ENCODE measurements at places on chromosomes 4 and X.

DNA sequence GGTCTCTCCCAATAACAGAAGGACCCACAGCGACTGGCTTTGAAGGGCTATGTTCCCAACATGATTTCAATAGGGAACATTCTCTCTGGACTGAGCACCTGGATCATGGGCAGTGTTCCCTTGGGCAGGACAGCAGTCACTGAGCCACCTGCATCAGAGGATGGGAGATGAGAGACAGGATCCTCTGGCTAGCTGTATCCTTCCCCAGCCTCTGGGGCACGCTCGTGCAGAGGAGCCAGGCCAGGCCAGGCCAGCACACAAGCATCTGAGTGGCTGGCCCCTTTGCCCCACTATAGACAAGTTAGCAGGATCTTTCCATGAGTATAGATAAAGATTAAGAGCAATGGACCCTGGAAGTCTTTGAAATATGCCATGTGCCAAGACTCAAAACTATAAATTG lies 66.3 kb downstream of the NEUROG2 start:
- DNase-seq = no peak

- peak; percentile 0 for DNase-seq
Observed at GRCh38 chrX:23435575-23435974, 100.9 kb downstream of the PTCHD1 start.

- no peak for DNase-seq
Observed at GRCh38 chrX:145729635-145730034, 88.0 kb upstream of the SLITRK2 start.

GRCh38 chrX:123518791-123519190 lies 214.1 kb downstream of the THOC2 start:
- DNase-seq = no peak

- peak; percentile 19 for DNase-seq
Observed at GRCh38 chr4:53313510-53313909, 52.4 kb downstream of the SCFD2 start.

GRCh38 chr4:8175686-8176085 lies 17.1 kb upstream of the ABLIM2 start:
- no peak for DNase-seq

DNA sequence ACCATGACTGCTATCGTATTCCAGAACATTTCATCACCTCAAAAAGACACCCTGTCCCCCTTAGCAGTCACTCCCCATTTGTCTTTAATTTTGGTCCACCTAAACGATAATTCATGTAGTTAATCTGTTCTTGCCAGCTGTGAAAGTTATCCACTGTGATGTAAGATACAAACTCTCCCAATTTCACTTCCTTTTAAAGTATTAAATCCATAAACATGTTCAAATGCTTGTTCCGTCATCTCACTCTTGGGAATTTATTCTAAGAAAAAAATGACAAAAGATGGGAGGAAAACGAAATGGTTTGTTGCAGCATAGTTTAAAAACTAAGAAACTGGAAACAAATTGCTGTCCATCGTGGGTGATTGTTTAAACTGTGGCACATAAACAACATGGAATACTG lies 53.7 kb upstream of the IRF2 start:
- no peak for DNase-seq

- no peak for DNase-seq
Observed at GRCh38 chrX:132748909-132749308, 209.5 kb downstream of the HS6ST2 start.

- DNase-seq = no peak
Observed at GRCh38 chr4:30122711-30123110, 597.5 kb upstream of the PCDH7 start.

GRCh38 chrX:86051741-86052140 lies 4.4 kb upstream of the CHM start:
- DNase-seq = no peak

DNA sequence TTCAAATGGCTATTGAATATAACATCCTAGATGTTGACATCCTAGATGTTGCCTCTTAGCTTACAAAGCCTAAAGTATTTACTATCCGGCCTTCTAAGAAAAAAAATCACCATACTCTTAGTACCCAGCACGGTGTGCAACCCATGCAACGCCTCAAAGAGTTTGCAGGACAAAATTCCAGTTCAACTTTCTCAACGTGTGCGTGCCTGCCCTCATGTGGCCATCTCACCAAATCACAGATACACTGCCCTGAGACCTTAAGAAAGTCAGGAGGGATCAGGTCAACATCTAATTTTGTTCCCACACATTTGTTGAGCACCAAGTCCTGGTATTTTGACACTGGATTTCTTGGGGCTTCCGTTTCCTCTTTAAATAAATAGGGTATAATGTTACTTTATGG lies 68.3 kb downstream of the CRMP1 start:
- DNase-seq = peak; percentile 82

GRCh38 chrX:39551762-39552161 lies 546.0 kb downstream of the BCOR start:
- DNase-seq = peak; percentile 27

DNA sequence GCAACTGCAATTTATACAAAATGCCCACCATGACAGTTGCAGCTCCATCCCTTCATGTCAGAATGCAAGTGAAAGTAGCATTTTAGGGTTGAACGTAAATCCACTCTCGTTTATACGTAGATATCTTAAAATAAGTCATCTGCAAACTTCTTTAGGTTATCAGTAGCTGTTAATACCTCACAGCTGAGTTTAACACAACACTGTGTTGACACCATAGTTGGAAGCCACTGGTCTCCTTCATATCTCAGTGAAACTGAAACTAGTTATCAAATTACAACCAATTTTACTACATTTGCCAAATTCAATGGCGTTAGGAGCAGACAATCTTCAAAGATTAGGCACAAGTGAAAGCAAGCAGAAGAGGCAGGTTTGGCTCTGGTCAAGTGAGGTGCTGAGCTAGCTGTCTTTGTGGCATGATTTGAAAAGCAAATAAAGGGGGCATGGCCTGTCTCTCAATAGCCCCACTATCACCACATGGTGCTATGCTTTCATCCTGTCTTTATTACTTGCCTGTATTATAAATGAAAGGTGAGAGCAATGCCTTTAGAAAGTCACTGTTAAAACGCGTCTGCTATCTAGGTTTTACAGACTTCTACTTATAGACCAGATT lies 12.3 kb downstream of the PPP3CA start:
- DNase-seq = no peak

GRCh38 chrX:124300405-124300804 lies 32.1 kb upstream of the TEX13D start:
- no peak for DNase-seq

DNA sequence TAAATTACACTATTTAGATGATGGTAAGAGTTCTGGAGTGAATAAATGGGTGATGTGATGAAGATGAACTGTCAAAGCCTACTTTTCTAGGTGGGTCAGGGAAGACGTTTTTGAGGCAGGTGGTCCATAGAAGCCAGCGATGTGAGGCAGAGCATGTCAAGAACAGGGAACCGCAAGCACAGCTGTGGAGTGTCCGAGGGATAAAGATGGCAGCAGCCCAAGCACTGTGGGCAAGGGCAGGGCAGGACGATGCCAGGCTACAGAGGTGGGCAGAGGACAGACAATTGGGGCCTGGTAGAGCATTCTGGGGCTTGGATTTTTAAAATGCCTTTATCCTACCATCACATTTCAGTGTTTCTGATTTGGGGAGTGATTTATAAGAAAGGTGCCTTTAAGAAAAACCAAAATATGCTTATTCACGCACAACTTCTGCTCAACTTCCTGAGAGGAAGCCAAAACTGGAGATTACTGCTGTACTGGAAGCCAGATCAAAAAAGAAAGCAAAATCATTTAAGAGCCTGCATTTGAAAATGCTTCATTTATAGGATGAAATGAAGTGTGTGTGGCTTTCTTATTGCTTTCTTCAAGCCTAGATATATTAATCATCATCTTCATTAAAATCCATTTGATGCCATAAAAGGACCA lies 119.0 kb upstream of the WDR17 start:
- DNase-seq = peak; percentile 70

DNA sequence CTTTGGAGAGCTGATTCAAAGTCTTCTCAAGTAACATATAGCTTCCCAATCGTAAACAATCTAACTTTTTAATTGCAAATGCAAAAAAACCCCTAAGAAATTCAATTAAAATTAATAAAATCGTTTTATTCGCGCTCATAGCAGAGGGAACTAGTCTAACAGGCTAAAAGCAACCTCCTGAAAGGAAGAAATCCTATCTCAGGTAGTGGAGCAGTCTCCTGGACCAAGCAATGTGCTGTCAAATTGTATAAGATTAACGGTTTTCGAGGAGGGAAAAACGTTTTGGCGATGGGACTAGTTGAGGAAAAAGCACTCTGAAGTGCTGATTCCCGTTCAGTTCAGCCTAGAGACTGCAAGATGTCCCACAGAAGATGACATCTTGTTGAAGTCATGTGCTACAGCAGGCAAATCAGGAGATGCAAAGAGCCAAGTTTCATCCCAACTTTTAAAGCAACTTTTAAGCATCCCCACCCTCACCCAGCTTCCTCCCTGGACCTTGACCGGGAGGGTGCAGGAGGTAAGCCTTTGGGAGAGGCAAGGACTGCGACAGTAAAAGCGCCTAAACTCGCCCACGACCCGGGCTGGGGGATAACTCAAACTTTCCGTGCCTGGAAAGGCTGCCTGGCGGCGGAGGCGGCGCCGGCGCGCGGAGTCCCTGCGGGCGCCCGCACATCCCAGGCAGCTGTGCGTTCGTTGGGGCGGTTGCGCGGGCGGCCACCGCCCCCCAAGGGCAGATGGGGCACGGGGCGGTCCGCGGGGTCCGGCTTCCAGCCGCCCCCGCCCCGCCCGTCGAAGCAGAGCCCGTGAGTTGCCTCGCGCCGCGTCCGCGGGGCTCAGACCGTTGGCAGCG lies 784 bp downstream of the MAP7D3 start:
- no peak for DNase-seq

DNA sequence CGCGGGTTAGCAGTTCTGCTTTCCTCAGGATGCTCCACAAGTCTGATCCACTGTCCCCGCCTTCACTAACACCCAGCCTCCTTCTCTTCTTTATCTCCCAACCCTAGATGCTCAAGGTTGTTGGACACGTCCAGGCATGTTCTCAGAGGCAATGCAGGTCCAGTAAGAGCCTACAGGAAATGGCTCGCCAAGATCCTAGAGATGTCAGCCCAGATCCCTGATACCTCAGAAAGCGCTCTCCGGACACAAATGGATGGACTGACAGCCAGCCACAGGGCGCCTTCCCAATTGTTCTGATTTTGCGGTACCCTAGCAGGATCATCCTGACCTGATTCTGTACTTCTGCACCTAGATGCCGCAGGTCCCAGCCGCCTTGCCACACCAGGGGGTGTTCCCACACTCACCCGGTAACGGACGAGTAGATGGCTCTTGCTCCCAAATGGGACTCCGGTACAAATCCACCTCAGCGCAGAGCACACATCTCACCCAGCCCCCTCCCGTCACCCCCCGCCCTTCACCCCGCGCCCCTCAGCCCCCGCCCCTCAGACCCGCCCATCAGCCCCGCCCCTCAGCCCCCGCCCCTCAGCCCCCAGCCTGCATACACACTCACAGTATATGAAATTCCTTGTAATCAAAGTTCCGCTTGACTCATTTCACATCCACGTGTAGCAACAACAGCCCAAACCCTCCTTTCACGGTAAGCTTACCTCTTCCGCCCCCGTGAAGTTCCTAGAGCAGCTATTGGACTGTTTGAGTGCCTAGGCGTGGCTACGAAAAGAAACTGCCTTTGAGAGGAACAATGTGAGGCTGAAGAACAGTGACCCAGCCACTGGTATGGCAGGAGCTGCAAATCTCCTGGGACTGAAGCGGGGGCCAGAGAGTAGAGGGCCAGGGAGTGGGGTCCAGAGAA lies at the start of gene EDA2R:
Gene EDA2R, minus strand, starts transcription at position 488 of the 910 bp plus-strand sequence. CDS start 23,058 bp downstream, outside the sequence.
- peak; percentile 67 for DNase-seq

DNA sequence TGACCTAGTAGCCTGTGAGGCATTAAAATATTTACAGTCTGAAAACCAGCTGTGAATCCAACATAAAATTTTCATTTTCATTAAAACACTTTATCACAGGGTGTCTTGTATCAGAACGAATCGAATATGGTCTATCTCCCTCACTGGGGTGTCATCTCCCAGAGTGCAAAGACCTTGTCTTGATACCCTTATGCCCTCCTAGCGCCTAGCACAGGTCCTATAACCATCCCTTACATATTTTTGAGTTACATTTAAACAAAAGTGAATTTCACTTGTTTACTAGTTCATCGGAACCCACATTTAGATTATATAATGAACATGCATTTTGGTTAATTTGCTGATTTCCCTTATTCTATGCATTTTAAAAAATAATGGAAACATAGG lies 14.0 kb downstream of the DIPK2B start:
- no peak for DNase-seq

DNA sequence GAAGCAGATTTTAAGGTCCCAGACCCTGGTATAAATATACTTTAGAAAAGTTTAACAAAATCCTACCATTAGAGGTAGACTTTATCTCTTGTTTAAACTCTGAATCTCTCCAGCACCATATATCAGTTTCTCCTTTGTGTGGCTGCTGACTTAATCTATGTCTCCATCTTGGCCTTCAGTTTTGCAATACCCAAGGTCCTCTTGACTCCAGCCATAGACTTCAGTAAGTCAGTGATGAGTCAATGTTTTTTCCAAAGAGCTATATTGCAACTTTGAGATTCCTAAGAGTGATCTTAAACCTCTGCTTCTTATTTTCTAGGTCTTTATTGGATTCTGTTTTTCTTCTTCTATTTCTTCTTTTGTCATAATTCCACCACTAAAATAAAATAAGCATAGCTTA lies 50.8 kb upstream of the ADGRL3 start:
- peak; percentile 53 for DNase-seq

- peak; percentile 31 for DNase-seq
Observed at GRCh38 chr4:85724791-85725563, 250.0 kb downstream of the ARHGAP24 start.

- DNase-seq = no peak
Observed at GRCh38 chr4:58214376-58214775, 1104.2 kb upstream of the IGFBP7 start.

- no peak for DNase-seq
Observed at GRCh38 chrX:10325611-10326010, 168.8 kb downstream of the CLCN4 start.

GRCh38 chrX:123274796-123275195 lies 90.7 kb downstream of the GRIA3 start:
- DNase-seq = no peak

GRCh38 chr4:42404001-42404400 lies 6.7 kb downstream of the SHISA3 start:
- no peak for DNase-seq

GRCh38 chr4:7962609-7963508 lies 23.2 kb upstream of the AFAP1 start:
- DNase-seq = no peak

DNA sequence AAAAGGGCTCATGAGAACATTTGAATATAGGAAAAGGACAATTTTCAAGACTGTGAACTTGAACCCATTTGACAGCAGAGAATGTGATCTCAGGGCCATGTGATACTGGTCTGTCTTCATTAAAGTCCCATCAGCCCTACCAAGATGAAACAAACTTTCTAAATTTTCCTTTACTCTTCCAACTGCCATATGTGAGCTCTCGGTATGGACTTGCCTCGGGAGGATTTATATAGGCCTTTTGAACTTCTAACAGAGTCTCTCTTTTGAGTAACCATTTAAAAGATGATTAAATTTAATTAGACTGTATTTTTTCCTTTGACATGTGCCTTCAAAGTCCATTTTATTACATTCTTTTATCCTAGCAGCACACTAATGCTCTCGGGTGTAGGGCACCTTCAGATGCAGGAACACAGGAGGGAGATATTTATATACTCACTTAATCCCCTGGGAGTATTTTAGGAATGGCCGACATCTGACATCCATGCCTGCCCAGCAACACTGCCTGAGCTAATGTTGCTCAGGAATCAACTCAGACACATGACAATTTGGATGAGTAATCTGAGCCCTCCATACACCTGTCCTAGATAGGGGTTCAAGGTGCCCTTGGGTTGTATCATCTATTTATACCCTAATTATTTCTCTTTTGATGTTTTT lies 155.0 kb downstream of the SLC7A11 start:
- DNase-seq = no peak
